ENCODE measurements at places on chromosomes 3 and 15.

- no peak for DNase-seq
Observed at GRCh38 chr3:161999846-162000245, 503.2 kb downstream of the OTOL1 start.

GRCh38 chr3:29317659-29318173 lies 36.8 kb downstream of the RBMS3 start:
- DNase-seq, result no peak

- DNase-seq, result no peak
Observed at GRCh38 chr3:60176614-60177013, 1074.6 kb downstream of the FHIT start.

GRCh38 chr3:150609988-150610387 lies 6.9 kb downstream of the SELENOT start:
- DNase-seq, result no peak

DNA sequence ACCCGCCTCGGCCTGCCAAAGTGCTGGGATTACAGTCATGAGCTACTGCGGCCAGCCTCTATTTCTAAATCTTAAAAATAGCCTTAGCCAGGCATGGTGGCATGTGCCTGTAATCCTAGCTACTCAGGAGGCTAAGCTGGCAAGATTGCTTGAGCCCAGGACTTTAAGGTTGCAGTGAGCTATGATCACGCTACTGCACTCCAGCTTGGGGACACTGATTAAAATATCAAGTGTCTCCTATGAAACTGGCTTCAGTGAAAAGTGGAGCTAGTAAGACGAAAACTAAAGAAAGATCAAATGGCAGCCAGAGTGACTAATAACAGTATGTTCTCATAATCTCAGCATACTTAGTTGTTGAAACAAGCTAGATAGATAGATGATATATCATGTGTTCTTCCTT lies 112.5 kb downstream of the STT3B start:
- no peak for DNase-seq

DNA sequence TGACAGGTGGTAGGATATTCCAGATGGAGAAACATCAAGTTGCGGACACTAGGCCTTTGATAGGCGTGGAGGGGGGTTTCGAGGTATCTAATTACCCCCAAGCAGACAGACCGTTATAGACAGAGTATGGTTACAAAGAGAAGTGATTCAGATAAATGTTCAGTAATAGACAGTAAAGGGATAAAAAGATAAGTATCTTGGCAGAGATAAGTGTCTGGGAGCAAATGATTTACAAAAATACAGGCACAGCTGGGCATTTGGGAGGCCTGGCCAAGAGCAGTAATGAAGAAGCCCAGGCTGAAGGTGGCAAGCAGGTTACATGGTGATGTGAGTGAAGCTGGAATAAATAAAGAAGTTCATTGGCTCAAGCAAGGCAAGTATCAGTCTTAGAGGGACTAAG lies 659 bp upstream of the MYH15 start:
- DNase-seq, result no peak

GRCh38 chr3:171711461-171712170 lies 98.7 kb downstream of the PLD1 start:
- no peak for DNase-seq

DNA sequence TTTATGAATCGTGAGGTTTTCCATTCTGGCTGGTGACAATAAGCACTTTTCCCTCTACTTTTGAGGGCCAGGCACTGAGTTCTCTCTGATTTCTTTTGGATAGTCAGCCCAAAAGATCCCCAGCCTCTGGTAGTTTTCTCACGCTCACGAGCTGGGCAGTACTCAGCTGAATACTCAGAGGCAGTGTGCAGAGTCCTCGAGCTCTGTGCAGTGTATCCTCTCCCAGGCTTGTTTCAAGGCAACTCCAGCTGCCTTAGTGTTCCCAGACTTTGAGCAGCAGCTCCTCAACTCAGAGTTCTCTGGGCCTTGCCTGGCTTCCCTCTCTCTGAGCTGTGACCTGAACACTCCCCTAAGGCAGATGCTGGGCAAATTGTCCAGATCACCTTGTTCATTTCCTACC lies 59.1 kb upstream of the IQSEC1 start:
- no peak for DNase-seq

- DNase-seq, result no peak
Observed at GRCh38 chr15:78056714-78057269, 20.7 kb downstream of the TBC1D2B start.
